ENCODE measurements at places on chromosomes 5 and 9.
A peak's percentile ranks its signal among the peaks of the same experiment; 100 is the strongest.

GRCh38 chr9:71329873-71330272, 208.5 kb upstream of the TRPM3 start:
- no peak for DNase-seq

DNA sequence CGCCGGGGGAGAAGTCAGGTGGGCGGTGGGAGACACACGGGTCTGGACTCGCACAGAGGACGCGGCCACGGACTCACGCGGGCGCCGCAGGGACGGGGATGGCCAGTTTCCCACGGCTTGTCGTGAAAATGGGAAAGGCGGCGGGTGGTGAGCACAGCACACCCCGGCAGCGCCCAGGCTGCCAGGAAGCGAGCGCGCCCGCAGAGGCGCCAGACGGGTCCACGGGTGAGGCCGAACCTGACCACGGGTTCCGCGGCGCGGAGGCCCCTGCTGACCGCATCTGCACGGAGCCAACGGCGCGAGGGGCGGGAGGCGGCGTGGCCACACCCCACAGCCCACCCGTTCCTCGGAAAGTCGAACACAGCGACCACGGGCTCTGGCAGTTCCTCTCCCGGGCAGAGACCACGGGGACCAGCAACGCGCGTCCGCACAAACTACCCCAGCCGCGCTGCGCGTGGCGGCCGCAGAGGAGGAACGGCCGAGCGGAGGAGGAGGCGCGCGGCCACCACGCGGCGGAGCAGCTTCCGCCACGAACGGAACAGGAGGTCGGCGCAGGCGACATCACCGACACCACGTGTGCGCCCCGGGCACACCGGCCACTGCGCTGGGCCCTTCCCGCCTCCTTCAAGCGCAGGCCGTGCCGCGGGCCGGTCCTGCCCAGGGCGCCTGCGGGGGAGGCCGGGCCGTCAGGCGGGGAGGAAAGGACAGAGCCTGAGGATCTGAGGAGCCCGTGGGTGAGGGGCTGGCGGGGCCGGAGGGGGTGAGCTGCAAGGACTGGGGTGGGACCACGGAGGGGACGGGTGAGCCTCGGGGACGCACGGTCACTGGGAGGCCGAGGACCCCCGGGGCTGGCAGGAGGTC, 5.6 kb downstream of the EXD3 start:
- DNase-seq, result no peak

DNA sequence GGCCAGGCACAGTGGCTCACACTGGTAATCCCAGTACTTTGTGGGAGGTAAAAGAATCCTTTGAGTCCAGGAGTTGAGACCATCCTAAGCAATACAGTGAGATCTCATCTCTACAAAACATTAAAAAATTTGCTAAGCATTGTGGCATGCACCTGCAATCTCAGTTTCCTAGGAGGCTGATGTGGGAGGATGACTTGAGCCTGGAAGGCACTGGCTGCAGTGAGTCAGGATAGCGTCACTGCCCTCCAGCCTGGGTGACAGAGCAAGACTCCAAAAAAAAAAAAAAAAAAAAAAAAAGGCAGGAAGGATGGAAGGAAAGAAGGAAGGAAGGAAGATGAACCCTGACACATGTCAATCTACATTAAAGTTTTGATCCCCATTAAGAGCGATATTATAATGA, 1452.2 kb upstream of the ACO1 start:
- DNase-seq, result no peak

GRCh38 chr5:143819716-143820115, 7.8 kb downstream of the HMHB1 start:
- no peak for DNase-seq

DNA sequence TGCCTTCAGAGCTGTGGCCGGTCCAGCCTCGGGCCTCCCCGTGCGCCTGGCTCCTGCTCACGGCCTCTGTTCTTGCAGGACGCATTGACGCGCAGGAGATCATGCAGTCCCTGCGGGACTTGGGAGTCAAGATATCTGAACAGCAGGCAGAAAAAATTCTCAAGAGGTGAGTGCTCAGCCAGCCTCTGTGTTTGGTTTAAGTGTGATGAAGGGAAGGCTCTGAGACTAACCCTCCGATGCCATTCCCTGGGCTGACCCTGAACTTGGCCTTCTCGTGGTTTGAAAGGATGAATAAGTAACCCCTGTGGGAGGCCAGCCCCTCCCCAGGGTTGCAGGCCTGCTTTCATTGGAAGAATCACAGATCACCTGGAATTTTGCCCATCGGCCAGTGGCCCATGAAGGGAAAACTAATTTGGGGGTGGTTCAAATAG, 26.3 kb downstream of the PTGES2 start:
- no peak for DNase-seq

DNA sequence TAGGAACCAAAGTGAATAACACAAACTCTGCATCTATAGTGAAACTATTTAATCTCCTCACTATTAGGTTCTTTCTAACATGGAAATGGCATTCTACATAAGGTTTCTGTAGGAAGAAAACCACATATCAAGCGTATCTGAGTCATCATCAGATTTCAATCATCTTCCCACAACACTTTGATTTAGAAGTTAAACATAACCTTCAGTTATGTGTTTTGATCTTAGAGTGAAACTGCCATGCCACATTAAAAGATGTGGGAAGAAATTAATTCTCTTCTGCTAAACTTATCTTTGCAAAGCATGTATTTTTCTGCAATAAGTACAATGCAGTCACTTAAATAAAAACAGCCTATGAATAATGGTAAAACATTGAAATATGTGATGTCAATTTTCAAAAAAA, 55.0 kb downstream of the MEF2C start:
- no peak for DNase-seq

GRCh38 chr5:142881076-142881783, 111.1 kb downstream of the ARHGAP26 start:
- no peak for DNase-seq

- DNase-seq, result no peak
Measured at GRCh38 chr9:112971415-112971814, 40.6 kb downstream of the ZNF883 start.

GRCh38 chr9:77726289-77726688, 78.2 kb upstream of the GNA14 start:
- no peak for DNase-seq

DNA sequence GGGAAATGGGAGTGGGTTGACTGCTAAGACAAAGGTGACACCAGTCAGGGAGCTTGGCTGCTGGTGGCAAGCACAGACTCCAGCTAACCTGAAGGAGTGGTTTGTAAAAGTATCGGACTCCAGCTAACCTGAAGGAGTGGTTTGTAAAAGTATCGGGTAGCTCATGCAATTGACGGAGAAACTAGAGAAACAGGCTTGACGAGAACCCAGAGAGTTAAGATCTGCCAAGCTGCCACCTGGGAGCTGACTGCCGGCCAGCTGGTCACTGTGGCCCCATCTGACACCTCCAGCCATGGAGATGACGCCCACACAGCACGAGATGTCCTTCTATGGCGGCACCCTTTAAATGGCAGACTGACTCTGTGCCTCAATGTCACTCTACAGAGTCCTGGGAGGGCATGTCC, 28.3 kb upstream of the CRB2 start:
- DNase-seq, result no peak

- no peak for DNase-seq
Measured at GRCh38 chr9:21326526-21327139, 8.6 kb downstream of the KLHL9 start.

- no peak for DNase-seq
Measured at GRCh38 chr9:108467653-108468324, 388.0 kb downstream of the ACTL7B start.

DNA sequence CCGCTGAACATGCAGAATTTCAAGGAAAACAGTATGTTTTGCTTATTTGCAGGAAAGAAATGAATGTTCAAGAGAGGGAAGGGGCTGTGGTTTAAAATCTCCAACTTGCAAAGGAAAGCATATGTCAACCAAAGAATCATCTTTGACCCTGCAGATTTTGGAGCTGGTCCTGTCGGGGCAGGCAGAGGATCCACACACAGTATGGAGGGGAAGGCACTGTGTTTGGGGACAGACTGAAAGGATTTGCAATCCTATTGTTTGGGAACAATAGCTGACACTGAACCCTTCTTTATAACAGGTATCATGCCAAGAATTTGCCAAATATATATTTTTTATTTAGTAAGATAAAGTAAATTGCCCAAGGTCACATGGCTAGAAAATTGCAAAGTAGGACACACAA, 121.4 kb upstream of the ZNF618 start:
- no peak for DNase-seq

DNA sequence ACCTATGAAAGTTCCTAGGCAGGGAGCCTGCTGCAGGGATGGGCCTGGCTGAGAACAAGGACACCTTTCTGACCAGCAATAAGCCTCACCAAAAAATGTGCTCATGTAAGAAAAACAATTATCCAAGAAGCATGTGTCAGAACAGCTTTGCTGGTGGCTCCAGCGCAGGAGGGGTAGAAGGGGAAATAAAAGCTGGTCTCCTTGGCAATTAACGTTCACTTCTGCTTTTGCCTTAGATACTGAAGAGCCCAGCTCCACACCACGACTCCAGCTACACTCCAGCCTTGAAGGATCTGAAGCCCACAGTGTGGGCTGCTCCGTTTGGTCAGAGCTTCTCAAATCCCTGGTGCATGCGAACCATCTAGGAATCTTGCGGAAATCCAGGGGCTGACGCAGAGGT, 107.6 kb upstream of the PHYKPL start:
- DNase-seq, result no peak

GRCh38 chr5:148003226-148003625, 60.6 kb upstream of the SPINK5 start:
- DNase-seq, result no peak

- DNase-seq, result no peak
Measured at GRCh38 chr5:40575921-40576320, 103.8 kb upstream of the PTGER4 start.

DNA sequence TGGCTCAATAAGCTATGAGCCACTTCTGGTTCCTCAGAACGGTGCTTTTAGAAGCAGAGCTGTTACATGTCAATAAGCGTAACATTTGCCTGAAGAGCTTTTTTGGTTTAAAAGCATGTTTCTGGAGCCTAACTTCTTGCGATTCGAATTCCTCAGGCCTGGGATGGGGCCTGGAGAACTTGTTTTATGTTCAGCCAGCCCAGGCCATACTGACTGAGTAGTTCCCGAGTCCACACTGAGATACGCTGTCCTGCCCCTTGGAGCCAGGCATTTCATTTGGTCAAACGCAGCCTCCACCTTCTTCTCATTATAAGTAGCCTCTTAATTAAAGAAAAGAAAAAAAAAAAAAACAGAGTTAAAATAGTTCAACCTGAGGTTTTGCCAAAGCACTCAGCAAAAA, 260.6 kb upstream of the ANKRD55 start:
- no peak for DNase-seq

GRCh38 chr9:14316602-14317300, 2.8 kb upstream of the NFIB start:
- DNase-seq, result no peak

GRCh38 chr5:759781-760362, 24.7 kb downstream of the ZDHHC11B start:
- DNase-seq, result no peak

DNA sequence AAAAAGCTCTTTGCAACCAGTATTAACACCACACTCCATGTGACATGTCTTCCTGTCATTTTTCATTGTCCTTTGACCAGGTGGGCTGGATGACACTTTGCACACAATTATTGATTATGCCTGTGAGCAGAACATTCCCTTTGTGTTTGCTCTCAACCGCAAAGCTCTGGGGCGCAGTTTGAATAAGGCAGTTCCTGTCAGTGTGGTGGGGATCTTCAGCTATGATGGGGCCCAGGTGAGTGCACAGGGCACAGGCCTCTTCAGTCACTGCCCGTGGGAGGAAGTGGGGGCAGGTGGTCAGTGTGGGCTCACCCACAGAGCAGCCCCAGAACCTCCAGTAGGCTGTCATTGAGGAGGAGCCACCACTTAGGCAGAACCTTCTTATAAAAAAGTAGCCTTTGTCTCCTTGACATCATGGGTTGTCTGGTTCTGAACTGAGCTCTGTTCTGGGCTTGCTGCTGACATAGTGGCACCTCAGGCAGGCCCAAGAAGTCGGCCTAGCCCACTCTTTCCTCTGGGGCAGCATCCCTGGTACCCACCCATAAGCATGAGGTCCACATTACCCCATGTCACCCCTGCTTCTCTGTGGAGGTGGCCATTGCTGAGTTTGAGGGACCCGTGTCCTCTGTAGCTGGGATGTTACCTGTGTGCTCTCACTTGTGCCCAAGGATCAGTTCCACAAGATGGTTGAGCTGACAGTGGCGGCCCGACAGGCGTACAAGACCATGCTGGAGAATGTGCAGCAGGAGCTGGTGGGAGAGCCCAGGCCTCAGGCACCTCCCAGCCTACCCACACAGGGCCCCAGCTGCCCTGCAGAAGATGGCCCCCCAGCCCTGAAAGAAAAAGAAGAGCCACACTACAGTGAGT, 39.3 kb downstream of the SECISBP2 start:
- no peak for DNase-seq

DNA sequence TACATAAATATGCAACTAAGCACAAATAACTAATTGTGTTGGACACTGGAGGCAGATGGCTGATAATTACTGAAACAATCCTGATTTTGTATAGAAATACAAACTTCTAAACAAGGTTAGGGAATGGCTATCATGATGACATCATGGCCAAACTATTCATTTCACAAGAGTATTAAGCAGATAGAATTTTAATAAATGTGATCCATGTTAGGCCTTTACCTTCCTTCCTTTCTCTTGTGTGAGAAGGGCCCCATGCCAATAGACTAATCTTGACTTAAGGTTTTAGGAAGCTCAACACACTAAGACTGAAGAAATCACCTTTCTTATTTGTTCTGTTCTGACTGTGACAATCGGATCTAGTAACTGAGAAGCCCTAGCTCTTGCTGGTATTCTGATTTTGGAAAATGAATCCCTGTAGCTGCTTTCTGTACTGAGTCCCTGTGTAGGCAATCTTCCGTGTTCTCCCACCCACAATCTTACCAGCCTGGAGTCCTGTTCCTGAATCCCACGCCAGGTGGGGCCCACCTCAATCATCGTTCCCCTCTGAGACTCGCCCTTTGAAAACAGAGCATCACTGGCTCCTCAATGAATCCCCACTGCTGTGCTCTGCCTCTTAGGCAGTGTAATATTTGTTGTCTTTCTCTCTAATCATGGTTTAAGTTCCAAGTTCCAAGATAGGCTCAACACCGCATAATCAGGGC, 168.7 kb upstream of the GNA14 start:
- no peak for DNase-seq

GRCh38 chr9:15155826-15156225, 151.2 kb downstream of the TTC39B start:
- DNase-seq, result no peak

GRCh38 chr5:149881069-149881622, 63.4 kb downstream of the PDE6A start:
- no peak for DNase-seq

DNA sequence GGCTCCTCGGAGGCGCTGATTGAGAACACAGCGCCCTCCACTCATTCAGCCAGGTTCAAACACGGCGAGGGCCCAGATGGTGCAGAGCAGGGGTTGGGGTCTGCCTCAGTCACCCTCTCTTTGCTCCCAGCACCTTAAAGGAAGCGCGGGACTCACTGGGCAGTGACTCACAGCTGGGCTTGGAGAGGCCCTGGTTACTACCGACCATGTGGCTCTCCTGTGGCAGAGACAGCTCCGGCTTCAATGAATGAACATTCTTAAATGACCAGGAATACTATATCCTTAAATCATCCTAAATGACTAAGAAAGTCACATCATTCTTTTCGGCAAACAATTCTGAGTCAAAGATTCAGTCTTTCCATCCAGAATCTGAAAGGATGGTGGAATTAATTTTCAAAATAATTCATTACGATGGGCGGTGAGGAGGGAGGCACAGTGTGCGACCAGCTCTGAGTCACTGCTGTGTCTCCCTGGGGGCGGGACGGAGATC, 1.6 kb upstream of the INPP5E start:
- no peak for DNase-seq

GRCh38 chr9:17387565-17387964, 191.3 kb upstream of the SH3GL2 start:
- DNase-seq, result no peak

GRCh38 chr5:8842971-8843551, 702.8 kb downstream of the SEMA5A start:
- DNase-seq, result peak; percentile 58

Measured in nucleus accumbens (tissue), 56 donors.